Cerebellar cortex (tissue), 1 donor: ENCODE measurements at places on chromosomes 12 and 14.

DNA sequence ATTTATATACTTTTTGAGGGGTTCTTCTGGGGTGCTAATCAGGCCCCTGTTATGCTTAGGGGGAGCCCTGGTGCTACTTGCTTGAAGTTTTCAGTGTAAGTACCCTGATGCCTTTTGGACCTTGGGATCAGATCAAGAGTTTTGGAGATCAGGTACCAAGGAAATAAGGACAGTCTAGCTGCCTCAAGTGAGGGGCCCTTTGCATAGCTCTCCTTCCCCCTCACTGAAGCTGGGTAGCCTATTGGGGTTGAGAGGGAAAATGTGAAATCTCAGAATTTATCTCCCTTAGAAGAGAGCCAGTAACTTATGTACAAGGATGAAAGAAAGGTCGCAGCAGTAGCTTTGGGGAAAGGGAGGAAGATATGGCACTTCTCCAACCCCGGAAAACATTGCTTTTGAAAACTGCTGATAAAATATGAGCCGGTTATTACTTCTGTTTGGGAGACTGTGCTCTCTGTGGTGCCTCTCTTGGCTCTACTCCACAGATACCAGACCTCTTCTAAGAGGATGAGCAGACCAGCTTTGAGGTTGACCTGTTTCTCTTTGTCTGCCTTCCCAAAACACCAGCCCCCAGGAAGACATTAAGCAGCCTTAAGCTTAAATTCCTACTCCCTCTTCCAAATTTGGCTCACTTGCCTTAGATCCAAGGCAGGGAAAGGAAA lies 8.8 kb upstream of the AMHR2 start:
- peak; percentile 66 for DNase-seq

- DNase-seq = no peak
Observed at GRCh38 chr14:75342762-75343599, 64.4 kb downstream of the FOS start.

- peak; percentile 45 for DNase-seq
Observed at GRCh38 chr12:110743571-110744093, 941 bp upstream of the PPP1CC start.

GRCh38 chr12:98513379-98514322 lies 1.7 kb upstream of the TMPO start:
- no peak for DNase-seq

DNA sequence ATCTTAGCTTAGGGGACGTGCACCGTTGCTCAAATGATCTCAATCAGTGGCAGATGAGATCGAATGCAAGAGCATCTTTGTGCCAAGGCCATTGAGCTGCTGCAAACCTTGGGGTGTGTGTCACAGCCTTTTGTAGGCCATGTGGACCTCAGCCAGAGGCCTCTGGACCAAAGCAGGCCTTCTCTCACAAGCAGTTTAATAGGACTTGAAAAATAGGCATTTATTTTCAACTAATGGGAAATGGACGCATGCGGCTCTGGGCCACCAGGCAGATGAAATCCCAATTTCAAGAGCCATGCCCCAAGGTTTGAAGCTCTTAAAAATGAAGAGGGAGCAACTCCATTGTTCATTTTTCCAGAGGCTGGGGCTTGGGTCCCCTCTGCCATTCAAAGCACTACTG lies 87.3 kb downstream of the TTC7B start:
- DNase-seq = peak; percentile 46

- no peak for DNase-seq
Observed at GRCh38 chr12:120453977-120454376, 7.7 kb downstream of the GATC start.

DNA sequence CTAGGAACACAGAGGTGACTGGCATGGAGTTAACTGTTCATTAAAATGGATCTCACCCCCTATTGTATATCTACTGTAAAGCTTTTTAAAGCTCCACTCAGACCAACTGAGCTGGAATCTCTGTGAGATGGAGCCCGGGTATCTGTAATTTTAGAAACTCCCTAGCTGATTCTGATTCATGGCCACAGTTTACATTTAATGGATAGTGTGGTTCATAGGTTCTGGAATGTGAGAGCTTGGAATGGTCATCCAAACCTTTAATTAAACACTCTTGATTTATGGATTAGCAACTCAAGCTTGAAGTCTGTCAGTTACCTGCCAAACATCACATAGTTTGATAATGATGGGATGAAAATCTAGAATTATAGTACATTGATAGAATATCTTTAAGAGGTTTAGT lies 183.8 kb downstream of the SLC25A21 start:
- no peak for DNase-seq
